ENCODE measurements at places on chromosomes 7 and 10.

- no peak for DNase-seq
Measured at GRCh38 chr10:84654671-84655070, 326.3 kb downstream of the CCSER2 start.

- no peak for DNase-seq
Measured at GRCh38 chr7:11345621-11346020, 371.9 kb downstream of the PHF14 start.

- DNase-seq = no peak
Measured at GRCh38 chr10:81873932-81874816, 820 bp upstream of the NRG3 start.

DNA sequence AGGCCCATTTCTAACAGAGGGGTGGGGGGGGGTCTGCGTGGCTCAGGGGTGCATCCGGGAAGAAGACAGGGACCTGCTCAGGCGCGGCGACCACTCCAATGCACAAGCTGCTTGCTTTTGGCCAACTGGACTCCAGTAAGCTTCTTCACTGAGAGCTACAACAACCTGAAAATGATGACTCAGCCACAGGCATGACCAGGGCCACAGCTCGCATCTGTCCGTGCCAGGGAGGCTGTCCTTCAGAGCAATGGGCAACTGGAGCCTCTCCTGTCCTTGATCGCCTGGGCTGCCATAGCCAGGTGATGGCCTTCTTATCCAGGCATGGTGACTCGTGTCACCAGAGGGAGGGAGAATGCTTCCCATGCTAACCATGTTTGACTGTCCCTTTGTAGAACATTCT, 81.6 kb upstream of the RNF32 start:
- DNase-seq = no peak

DNA sequence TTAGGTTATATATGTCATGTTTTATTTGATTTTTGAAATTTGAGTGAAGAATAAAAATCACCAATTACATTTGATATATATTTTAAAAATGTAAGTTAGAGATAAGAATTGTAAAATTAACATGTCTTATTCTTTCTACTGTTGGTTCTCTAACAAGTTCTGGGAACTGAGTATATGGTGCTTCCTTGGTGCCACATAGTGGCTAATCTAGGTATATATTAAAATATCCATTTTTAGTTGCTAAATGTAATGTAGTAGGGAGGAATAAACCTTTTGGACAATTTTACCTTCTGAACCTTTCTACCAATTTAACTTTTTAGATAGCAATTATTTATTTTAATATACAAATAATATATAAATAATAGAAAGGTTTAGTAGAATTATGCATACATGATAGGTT, 17.5 kb downstream of the CFAP69 start:
- no peak for DNase-seq

DNA sequence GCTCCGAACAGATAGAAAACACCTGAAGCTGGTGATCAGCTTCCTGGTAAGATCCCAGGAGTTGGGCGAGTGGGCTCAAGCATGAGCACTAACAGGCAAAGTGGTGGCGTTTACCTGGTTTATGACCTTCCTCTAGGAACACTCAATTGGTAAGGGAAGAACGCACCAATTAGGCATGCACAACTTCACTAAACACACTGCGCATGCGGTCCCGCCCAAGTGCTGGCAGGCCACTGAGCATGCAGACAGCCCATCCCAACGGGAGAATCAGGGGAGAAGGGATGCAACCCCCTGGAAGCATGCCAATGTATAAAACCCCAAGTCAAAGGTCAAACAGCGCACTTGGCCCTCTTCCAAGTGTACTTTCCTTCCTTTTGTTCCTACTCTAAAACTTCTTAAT, 70.4 kb downstream of the LYZL2 start:
- no peak for DNase-seq

GRCh38 chr7:69630292-69630691, 32.0 kb downstream of the AUTS2 start:
- no peak for DNase-seq

DNA sequence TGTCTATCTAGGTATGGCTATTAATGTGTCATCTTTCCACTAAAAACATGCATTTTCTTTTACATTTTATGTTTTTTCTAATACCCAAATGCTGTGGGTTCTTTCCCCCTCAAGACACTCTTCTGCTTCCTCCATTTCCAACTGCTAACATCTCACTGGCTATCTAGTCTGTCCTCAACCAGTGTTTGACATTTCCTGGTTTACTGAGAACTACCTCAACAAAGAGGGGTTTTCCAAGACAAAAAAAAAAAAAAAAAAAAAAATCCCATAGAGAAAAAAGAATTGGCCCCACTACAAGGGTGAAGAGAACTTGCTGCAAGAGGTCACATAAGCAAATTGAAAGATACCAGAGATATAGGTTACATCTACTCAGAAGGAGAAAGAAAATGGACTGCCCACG, 359.7 kb downstream of the CRPPA start:
- no peak for DNase-seq

- DNase-seq = no peak
Measured at GRCh38 chr10:26509307-26509706, 71.2 kb downstream of the APBB1IP start.

- no peak for DNase-seq
Measured at GRCh38 chr7:68031180-68031943, 1034.7 kb downstream of the TYW1 start.

DNA sequence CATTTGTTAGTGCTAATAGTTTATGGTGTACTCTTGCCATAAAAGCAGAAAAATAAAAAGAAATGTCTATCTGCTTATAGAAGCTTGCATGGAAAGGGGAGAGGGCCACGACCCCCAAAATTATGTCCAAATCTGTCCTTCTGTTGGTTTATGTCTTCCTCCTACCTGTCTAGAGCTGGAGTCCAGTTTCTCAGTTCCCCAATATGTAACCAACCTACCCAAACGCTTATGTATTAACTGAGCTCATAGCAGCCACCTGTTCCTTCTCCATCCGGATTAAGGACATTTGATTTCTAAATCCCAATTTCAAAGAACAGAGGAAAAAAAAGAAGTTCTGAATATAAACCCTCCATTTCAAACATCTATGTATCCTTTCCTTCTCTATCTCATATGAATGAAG, 30.3 kb upstream of the TPK1 start:
- no peak for DNase-seq

Measured in NCI-H1436 treated with DMSO at 0.1 percent for 48 hours (cell line).